Adrenal gland (tissue), 19 donors: ENCODE measurements at places on chromosomes 2 and 18. TPM values are rescaled to one million over a fixed set of nuclear protein-coding genes. Genes with fewer than 3 reads are reported as not detected.

- no peaks in the 10 kb centered on the region for H3K36me3 ChIP-seq
- H3K27me3 ChIP-seq: no peaks in the 10 kb centered on the region
- DNase-seq: no peak
- H3K4me3 ChIP-seq: no peak overlapping the region
- H3K27ac ChIP-seq: peak overlapping the region; percentile 50
- H3K4me1 ChIP-seq: peaks cover under 1% of the 10 kb centered on the region
Observed at GRCh38 chr18:35463827-35464226, 33.9 kb downstream of the INO80C start.

DNA sequence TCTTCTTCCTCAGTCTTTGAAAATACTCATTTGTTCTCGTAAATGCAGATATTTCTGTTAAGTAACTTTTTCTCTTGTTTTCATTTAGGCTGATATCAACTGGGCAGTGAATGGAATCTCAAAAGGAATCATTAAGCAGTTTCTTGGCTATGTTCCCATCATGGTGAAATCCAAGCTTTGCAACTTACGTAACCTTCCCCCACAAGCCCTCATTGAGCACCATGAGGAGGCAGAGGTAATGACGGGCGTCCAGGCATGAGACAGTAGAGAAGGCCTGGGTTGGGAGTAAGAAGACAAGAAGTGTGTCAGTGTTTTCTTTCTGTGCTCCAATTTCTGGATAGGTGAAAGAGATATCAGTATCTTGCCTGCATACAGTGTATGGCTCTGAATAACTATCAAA, 5.1 kb downstream of the POLR1B start:
- H3K27me3 ChIP-seq: no peaks in the 10 kb centered on the region
- peaks cover 4% of the 10 kb centered on the region for H3K4me1 ChIP-seq
- H3K27ac ChIP-seq: no peak overlapping the region
- peak; percentile 38 for DNase-seq
- no peaks in the 10 kb centered on the region for H3K36me3 ChIP-seq
- H3K4me3 ChIP-seq: no peak overlapping the region

GRCh38 chr18:26655525-26656430, 107.4 kb upstream of the KCTD1 start:
- H3K4me3 ChIP-seq: peak overlapping the region; percentile 8
- peak overlapping the region; percentile 94 for H3K27ac ChIP-seq
- peak; percentile 71 for DNase-seq
- H3K27me3 ChIP-seq: no peaks in the 10 kb centered on the region

DNA sequence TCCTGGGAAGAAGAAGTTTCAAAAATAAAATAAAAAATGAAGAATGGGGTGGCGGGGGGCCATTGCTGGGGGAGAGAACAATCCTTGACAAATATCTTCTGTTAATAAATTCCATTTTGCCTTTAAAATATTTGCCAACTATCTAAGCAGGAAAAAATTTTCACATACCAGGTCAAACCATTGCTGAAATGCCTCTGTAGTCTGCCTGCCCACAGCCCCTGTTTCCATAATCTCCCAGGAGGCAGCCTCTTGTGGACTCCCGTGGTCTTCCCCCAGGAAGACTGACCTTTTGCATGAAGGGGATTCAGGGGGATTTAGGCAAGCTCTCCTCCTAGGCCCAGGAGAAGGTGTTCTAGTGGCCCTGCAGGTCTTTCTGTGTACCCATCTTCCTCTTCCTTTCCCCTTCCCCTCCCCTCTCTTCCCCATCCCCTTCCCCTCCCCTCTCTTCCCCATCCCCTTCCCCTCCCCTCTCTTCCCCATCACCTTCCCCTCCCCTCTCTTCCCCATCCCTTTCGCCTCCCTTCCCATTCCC, 61.0 kb downstream of the RPL37A start:
- DNase-seq: no peak
- H3K36me3 ChIP-seq: no peaks in the 10 kb centered on the region

DNA sequence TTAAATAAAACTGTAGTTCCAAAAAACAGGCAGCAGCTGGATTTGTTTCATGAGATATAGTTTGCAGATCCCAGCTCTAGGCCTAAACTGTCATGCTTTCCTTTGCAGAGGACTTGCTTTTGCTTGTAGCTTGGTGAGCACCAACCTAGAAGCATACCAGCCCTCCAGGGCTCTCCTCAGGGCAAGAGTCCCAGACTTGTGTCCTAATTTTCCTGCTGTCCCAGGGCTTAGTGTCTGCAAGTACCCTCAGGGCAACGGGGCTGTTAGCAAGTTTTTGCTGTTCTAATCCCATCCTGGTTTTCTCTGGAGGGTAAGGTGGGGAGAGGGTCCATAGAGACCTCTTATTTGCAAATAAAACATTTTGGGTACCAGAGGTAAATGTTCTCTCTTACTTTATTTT, 59.5 kb downstream of the TMEM17 start:
- no peak for DNase-seq
- H3K36me3 ChIP-seq: no peaks in the 10 kb centered on the region
- H3K27me3 ChIP-seq: no peaks in the 10 kb centered on the region
- H3K4me1 ChIP-seq: no peaks in the 10 kb centered on the region
- no peak overlapping the region for H3K4me3 ChIP-seq

GRCh38 chr2:235734688-235735231, 240.9 kb downstream of the AGAP1 start:
- H3K27me3 ChIP-seq: no peaks in the 10 kb centered on the region
- H3K36me3 ChIP-seq: no peaks in the 10 kb centered on the region
- DNase-seq: no peak
- H3K27ac ChIP-seq: no peak overlapping the region
- no peak overlapping the region for H3K4me3 ChIP-seq
- H3K4me1 ChIP-seq: no peaks in the 10 kb centered on the region

DNA sequence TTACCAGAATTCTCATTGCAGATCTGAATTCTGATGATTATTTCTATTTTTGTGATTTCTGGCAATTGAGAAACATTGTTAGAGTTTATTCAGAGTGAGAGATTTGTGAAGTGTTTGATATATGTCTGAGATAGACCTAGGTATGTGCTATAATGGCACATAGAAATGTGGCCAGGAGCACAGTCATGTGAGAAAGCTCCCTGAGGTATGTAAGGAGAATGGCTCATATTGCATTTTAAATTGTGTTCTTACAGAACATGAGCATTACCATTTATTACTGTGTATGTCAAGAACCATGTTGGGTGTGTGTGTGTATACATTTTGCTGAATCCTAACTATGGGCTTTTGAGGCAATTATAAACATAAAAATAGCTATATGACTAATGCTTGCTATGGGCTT, 101.2 kb downstream of the RAPGEF4 start:
- H3K4me3 ChIP-seq: no peak overlapping the region
- no peaks in the 10 kb centered on the region for H3K36me3 ChIP-seq
- H3K27ac ChIP-seq: no peak overlapping the region
- peaks cover 16% of the 10 kb centered on the region for H3K4me1 ChIP-seq
- H3K27me3 ChIP-seq: no peaks in the 10 kb centered on the region

DNA sequence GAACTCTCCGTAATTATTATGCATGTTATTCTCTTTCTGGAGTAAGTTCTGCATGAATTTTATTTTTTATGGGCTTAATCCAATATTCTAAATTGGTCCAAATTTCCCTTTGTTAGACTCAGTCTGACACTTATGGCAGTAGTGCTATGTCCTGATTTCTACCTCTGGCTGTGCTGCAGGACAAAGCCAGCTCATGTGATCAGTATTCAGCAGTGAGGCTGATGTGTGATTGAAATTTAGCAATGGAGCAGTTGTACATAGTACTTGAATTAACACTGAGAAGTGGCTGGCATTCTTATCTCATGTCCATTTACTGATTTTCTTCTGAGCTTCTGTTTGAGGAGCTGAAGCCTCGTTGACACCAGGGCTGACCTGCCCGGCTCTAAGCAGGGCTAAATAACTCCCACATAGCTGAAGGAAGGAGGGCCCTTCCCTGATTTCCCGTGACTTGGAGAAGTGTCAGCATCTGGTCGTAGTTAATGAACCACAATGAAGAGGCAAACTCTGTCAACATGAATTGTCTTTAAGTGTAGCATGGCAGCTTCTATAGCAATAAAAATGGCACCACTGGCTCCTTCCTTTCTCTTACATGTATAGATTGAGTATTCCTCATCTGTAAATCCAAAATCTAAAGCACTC, 159.0 kb upstream of the RASGRP3 start:
- H3K36me3 ChIP-seq: no peaks in the 10 kb centered on the region
- H3K27ac ChIP-seq: no peak overlapping the region
- no peak overlapping the region for H3K4me3 ChIP-seq
- no peaks in the 10 kb centered on the region for H3K27me3 ChIP-seq
- H3K4me1 ChIP-seq: peaks cover 7% of the 10 kb centered on the region

GRCh38 chr2:128782411-128783192, 463.9 kb upstream of the HS6ST1 start:
- no peaks in the 10 kb centered on the region for H3K36me3 ChIP-seq
- H3K4me3 ChIP-seq: no peak overlapping the region
- H3K27me3 ChIP-seq: no peaks in the 10 kb centered on the region
- no peak overlapping the region for H3K27ac ChIP-seq

- DNase-seq: no peak
- H3K4me1 ChIP-seq: peaks cover 15% of the 10 kb centered on the region
- H3K27ac ChIP-seq: peak overlapping the region; percentile 7
- no peaks in the 10 kb centered on the region for H3K27me3 ChIP-seq
Observed at GRCh38 chr2:39464864-39465263, 27.8 kb upstream of the MAP4K3 start.

- H3K27ac ChIP-seq: no peak overlapping the region
- H3K4me1 ChIP-seq: no peaks in the 10 kb centered on the region
- H3K27me3 ChIP-seq: no peaks in the 10 kb centered on the region
Observed at GRCh38 chr2:73457982-73458381, 72.3 kb downstream of the ALMS1 start.

DNA sequence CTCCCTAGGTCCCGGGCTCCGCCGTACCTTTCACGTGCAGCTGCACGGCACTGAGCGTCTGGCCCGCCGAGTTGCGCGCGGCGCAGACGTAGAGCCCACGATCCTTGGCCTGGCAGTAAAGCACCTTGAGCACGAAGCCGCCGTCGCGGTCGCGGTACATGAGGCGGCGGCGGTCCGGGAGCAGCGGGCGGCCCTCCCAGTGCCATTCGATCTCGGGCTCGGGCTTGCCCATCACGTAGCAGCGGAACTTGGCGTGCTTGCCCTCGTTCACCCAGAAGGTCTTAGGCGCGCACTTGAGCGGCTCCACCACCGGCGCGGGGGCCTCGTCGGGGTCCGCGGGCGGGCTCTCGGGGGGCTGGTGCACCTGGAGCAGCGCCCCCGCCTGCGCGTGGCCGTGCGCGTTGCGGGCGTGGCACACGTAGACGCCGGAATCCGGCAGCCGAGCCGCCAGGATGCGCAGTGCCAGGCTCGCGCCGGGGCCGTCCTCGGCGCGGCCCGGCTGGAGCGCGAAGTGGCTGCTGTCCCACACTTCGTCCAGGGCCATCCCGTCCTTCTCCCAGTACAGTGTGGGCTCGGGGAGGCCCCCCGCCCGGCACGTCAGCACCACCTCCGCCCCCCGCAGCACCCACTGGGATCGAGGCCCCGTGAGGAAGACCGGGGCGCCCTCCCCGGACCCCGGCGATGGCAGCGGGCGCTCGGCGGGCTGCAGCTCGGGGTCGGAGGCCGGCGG, 980 bp downstream of the OBSL1 start:
- peak overlapping the region; percentile 69 for H3K27ac ChIP-seq
- H3K4me1 ChIP-seq: peaks cover 10% of the 10 kb centered on the region
- peak; percentile 55 for DNase-seq
- no peaks in the 10 kb centered on the region for H3K36me3 ChIP-seq

DNA sequence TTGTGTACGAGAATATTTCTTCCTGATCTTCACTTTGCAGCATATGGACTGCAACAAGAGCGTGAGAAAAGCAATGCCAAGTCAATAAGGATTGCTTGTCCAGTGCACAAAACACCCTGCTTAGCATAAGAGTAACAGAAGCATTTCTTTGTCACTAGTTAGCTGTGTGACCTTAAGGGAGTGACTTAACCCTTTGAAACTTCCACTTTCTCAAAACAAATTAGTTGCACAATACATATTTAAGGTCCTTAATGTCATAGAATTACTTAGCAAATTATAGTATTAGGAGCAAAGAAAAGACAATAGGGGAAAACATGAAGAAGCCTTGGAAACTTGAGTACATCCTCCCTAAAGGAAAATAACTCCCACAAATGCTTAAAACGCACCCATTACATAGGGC, 230.1 kb downstream of the RNF152 start:
- H3K4me3 ChIP-seq: no peak overlapping the region
- no peaks in the 10 kb centered on the region for H3K27me3 ChIP-seq
- H3K27ac ChIP-seq: no peak overlapping the region
- DNase-seq: no peak
- H3K4me1 ChIP-seq: no peaks in the 10 kb centered on the region

DNA sequence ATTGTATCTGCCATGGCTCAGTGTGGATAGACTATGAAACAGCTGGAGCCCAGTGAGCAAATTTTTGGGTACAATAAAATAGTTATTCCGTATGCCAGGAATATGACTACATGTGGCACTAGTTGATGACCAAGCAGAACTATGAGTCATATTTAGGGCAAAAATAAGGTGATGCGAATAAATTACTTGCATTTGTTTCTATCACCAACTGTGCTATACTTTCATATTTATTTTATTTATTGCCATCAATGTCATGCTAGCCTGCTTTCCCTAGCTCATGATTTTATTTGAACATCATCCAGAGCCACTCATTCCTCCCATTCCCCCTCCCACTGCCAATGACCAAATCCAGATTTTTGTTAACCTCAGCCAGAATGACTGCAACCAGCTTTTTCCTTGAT, 13.3 kb upstream of the FAP start:
- no peak overlapping the region for H3K4me3 ChIP-seq
- no peaks in the 10 kb centered on the region for H3K36me3 ChIP-seq
- no peaks in the 10 kb centered on the region for H3K4me1 ChIP-seq
- DNase-seq: no peak

GRCh38 chr2:182266909-182267308, 159.9 kb downstream of the PDE1A start:
- H3K27me3 ChIP-seq: no peaks in the 10 kb centered on the region
- no peaks in the 10 kb centered on the region for H3K36me3 ChIP-seq
- H3K4me1 ChIP-seq: no peaks in the 10 kb centered on the region
- no peak overlapping the region for H3K4me3 ChIP-seq
- DNase-seq: no peak

Gene CHRNA1
- total RNA-seq: not detected

Gene ST6GAL2
- 0.17 TPM for total RNA-seq

Gene TGFBRAP1
- 22.4 TPM for total RNA-seq

Gene SALL3
- not detected for total RNA-seq

Gene SDC1
- total RNA-seq: 65.1 TPM

Gene GYPC
- total RNA-seq: 105 TPM

Gene PRSS56
- not detected for total RNA-seq

Gene SFTPB
- total RNA-seq: 16.1 TPM

Gene FLACC1
- 4.3 TPM for total RNA-seq

Gene ELOA2
- total RNA-seq: not detected

Gene DNER
- total RNA-seq: 81.2 TPM
